AG20443 (cell line): ENCODE measurements at places on chromosomes 1 and 21.

GRCh38 chr1:156392452-156392853 lies 23.4 kb downstream of the RHBG start:
- DNase-seq, result no peak

DNA sequence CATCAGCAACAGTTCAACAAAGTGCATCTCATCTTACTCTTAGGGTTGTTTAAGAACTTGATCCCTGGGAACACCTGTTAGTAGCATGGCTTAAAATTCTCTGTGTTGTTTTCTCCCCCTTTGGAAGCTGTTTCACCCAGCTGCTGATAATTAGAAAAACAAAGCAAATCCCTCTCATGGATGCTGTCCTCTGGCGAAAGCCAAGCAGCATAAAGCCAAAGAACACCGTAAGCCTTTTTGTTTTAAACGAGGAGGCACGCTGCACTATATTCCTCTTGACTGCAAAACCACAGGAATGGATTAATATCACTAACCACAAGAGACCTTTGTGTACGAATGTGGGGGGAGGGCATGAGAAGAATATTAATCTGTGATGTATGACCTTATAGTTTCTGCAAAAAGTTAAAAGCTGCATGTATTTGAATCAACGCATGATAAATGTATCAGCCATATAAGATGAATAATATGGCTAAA lies 923.2 kb downstream of the LTN1 start:
- peak; percentile 41 for DNase-seq

- DNase-seq, result peak; percentile 81
Measured at GRCh38 chr21:41648591-41649031, 118.2 kb downstream of the RIPK4 start.

- DNase-seq, result no peak
Measured at GRCh38 chr1:68644504-68644903, 147.6 kb upstream of the DEPDC1 start.

GRCh38 chr21:33836408-33836807 lies 79.2 kb downstream of the ATP5PO start:
- no peak for DNase-seq

- DNase-seq, result no peak
Measured at GRCh38 chr1:208187499-208188041, 56.6 kb downstream of the PLXNA2 start.

DNA sequence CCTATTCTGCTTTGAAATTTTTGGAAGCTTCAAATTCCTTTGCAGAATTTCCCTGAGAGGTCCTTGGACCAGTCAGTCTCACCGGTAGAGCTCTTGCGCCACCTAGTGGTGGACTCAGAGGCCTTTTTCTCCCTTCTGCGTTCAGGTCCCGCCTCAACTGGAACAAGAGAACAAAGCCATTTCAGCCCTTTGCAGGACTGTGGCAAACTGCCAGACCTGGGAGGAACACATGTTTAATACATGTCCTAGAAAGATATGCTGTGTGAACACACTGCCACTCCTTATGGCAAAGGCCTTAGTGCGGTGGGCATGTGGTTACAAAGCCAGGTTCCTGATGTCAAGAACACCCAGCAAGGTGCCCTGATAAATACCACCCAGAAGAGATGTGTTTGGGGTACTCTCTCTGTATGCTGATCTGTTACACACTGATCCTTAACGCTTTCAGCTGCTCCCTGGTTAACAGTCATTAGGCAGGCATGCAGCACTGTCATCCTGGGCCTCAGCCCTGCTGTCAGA lies 82.2 kb upstream of the SSX2IP start:
- peak; percentile 90 for DNase-seq

DNA sequence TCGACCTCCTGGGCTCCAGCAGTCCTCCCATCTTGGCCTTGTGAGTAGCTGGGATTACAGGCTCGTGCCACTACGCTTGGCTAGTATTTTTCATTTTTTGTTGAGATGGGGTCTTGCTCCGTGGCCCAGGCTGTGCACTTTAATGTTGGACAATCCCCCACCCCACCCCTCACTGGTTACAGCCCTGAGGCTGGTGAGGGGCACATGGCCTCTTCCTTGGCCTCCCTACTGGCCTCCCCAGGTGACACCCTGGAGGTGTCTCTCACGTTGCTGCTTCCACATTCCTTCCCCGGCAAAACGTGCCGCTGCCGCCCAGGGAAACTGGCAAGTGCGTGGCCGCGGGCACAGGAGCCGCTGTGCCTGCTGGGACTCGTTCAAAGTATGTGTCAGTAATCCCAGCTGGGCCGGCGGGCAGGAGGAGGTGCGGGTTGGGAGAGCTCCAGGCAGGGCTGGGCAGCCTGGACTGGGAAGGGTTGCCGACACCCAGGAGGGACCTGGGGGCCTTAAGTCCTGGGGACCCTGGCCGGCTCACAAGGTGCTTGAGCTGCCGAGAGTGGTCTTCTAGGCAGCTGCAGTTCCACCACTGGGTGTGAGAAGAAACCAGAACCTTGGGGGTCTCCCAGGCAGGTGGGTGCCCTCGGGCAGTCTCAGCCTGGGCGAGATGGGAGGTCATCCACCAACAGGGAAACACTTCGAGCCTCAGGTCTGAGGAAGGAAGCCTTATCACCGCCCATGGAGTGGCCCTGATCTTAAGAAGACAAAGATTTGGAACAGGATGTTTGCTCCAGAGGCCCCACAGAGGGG lies 6.5 kb downstream of the WNT3A start:
- peak; percentile 12 for DNase-seq

DNA sequence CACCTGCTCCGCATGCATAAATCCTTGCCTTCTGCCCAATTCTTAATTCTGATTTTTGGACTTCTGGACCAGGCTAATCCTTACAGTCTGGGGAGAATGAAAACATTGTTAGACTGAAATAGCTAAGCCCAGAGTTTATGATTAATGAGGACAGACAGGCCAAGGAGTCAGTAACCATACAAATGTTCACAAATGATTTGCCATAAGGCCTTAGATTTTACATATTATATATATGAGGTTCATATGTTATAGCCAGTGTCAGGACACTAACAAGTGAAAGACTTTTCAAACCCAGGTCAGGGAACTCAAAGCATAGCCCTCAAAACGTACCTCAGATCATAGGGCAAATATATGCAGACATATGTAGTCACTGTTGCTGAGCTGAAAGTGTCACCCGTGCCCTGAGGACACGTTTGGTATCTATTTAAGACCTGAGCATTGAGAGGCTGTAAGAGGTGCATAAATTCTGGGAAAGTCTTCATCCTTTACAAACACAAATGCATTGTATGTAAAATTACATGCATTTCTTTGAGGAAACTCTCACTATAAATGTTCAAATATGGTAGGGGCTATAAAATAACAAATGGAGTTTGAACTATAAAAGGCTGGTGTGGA lies 45.3 kb upstream of the FBXO28 start:
- DNase-seq, result no peak

GRCh38 chr1:161229896-161230295 lies 4.0 kb downstream of the TOMM40L start:
- DNase-seq, result no peak

- DNase-seq, result no peak
Measured at GRCh38 chr1:21634806-21635535, 34.2 kb downstream of the RAP1GAP start.

- DNase-seq, result peak; percentile 31
Measured at GRCh38 chr21:37751268-37751975, 164.8 kb downstream of the KCNJ6 start.

GRCh38 chr1:182315167-182315556 lies 76.4 kb downstream of the GLUL start:
- no peak for DNase-seq

GRCh38 chr1:5856246-5856815 lies 135.9 kb downstream of the NPHP4 start:
- no peak for DNase-seq

DNA sequence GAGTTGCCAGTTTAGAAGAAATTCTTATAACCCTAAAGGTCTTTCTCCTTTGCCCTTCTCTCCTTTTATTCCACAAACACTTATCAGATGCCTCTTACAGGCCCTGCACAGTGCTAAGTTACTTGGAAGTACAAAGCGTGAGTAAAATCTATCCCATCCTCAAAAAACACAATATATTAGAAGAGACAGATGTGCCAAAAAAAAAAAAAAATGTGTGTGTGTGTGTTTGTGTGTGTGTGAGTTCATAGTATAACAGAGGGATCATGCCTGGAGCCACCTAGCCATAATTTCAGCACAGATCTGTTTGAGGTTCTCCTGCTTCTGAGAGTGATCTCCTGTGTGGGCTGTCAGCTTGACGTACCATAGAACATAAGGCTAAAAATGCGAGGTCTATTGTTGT lies 5.0 kb downstream of the FAM20B start:
- no peak for DNase-seq

GRCh38 chr1:30770150-30770549 lies 12.6 kb upstream of the LAPTM5 start:
- no peak for DNase-seq

- DNase-seq, result peak; percentile 30
Measured at GRCh38 chr1:6329396-6329795, 64.2 kb downstream of the ACOT7 start.

GRCh38 chr1:157197906-157198435 lies 59.8 kb upstream of the ETV3 start:
- no peak for DNase-seq

- DNase-seq, result no peak
Measured at GRCh38 chr1:174358344-174358743, 89.4 kb upstream of the GPR52 start.

- DNase-seq, result no peak
Measured at GRCh38 chr21:42061195-42061985, 9.7 kb upstream of the UMODL1 start.

DNA sequence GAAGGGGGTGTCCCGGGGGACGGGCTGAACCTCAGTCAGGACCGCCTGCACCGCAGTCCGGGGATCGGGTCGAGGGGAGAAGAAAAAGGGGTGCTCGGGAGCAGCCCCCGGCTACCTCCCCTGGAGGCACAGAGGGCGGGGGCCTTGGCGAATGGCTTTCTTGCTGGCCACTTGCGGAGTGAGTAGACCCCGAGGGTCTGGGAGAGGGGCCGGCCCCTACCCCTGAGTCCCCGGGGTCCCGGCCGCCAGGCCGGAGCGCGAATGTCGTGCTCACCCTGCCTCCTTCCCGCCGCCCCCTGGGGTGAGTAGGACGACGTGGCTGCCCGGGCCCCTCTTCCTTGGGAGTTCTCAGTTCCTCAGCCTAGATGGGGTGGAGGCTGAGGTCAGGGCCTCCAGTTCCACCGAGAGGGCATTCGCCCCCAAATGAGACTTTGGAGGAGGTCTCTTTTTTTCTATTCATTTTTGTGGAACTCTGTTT lies 113.0 kb downstream of the OSBPL9 start:
- DNase-seq, result no peak

DNA sequence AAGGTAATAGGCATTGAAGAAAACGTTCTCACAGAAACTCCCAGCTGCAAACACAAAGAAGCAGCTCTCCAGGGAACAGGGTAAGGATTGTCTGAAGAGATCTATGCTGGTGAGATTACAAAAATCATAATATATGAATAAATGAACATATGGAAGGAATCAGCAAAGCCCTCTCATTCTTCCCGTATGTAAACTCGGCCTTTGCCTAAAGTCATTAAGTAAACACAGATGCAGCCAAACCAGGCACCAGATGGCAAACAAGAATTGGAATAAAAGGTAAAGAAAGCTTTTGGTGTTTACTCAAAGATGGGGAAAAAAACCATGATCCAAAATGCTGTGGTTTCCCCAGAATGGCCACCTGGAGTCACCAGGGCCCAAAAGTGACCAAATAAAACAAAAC lies 76.6 kb upstream of the HOOK1 start:
- DNase-seq, result no peak

DNA sequence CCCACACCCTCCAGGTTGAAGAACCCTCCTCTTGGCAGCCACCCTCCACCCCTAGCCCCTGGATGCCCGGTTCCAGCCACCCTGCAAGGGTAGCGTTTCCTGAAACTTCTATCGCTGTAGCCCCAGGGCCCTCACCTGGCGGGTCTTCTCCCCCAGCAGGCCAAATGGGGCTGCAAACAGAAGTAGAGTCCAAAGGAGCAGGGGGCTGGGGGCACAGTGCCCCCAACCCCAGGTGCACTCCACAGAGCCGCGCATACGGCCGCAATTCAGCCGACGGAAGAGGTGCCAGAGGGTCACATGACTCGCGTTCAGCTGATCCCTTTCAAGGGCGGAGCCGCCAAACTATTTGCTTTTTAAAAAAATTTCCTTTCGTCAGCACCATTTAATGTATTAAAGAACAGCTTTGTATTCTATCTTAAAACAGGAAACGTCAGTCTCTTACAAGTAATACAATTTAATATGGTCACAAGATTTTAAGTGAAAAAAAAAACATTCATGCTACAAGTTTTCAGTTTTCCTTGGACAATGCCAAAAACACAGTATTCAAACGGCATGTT lies at the start of gene GLMP:
TSS of gene GLMP (minus strand) at position 289 of the 557 bp plus-strand sequence. CDS start at position 255, 34 bp downstream.
- DNase-seq, result peak; percentile 81

GRCh38 chr1:84181350-84182005 lies 37.4 kb downstream of the PRKACB start:
- no peak for DNase-seq

DNA sequence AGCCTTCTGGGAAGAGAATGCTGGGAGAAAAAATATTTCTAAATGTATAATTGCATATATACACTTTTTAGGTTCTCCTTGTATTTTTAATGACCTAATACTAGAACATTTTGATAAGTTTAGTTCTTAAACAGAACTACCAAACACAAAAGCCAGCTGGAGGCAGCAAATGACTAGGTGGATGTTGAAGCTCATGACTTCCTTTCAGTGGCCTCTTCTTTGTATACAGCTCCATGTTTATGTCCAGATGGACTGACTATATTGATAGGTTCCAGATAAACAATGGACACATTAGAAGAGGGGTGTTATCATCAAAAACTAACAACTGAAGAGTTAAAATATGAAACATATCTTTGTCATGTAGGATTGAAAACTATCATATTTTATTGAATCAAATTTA lies 52.5 kb downstream of the LRRC8D start:
- DNase-seq, result no peak

DNA sequence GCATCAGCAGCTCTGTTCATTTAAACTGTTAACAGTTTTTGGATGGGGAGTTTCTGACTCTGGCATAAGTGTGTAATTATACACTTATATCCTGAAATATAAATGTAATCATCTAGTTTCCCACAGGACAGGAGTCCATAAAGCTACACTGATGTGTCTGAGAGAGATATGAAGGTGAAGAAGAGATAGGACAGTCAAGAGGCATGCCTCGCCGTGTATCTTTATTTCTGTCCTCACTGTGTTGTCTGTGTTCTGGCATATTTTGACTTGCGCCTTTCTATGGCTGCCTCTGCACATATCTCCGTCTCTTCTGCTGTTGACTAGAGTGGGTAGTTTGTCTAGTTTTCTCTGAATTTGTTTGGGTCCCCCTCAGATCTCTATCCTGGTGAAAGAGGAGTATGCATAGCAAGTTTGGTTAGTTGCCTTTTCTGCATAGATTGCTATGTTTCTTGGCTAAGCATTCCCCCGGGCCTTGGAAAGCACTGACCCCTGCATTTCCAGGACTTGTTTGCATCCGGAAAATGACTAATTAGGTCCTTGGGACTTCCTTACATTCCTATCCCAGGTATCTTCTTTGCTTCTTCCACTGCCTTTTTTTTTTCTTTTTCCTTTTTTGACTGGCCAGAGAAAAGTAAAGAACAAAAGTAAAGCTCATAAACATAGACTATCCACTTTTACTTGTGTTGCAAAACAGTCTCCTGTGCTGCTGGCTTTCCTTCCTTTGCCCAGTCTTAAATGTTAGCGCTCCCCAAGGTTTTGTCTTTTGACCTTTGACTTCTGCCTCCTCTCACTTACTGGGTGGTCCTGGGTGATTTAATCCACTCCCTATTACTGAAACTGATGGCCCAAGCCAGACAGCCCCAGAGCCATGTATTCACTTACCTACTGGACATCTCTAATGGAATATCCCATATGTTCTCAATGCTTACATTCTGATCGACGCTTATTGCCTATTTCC lies 27.6 kb upstream of the CNN3 start:
- DNase-seq, result no peak
